Activated T-helper 1 cell treated with anti-CD3 and anti-CD28 coated beads, Interleukin-2, amount 50 U/mL, for 16 hours (primary cell): ENCODE measurements at places on chromosomes 6 and 20.

DNA sequence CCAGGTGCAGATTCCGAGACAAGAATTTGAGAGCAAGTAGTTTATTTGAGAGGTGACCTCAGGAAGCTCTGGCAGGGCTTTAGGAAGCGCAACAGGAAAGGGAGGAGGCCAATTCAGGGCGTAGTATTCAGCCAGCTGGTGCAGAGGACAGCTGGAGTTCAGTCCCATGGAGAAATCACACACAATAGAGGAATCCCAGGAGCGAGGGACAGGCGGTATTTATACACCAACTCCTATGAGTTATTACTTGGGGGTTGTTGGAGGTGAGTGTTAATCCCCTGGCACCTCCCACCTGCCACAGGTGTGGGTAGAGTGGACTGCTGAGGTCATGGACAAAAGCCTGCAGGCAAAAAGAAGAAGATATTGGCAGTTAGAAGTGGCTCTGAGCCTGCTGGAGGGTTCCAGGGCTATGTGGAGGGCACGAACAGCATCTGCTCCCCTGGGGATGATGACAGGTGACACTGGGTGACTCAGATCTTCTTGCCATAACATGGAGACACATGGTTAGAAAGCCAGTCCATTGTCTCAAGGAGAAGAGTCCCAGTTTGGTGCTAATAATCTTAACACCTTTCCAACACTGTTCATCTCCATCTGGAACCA, 13.9 kb upstream of the SULF2 start:
- DNase-seq, result no peak

DNA sequence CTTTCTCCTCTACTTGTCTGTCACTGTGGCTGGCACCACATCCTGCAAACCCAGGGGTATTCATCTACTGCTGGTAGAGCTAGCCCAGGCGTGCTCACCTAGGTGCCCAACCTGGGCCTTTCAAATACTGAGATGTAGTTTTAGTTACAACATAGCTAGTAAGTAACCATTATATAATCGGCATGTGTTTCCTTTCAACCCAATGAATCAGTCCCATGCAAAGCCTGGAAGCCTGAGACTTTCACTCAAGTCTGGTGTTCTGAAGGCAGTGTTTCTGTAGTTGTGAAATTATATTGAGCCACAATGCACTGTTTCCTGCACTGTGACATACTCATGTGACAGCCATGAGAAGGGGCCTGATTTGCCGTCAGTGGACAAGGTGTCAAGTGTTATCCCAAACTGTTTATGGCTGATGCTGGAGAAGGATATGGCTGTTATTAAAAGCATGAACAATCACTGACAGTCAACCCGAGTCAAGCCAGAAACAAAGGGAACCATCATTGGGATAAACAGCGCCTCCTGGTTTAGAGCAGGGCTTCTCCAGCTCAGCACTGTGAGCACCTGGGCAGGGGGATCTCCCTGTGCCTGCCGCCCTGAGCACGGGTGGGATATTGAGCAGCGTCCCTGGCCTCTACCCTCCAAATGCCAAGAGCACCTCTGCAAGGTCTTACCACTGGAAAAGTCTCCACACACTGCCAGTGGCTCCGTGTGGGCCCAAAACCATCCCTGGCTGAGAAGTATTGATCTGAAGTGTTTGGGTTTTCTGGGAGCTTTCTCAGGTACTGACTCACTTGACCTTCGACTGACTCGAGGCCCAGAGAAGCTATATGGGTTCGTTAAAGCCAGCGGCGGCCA, 1.6 kb downstream of the PSMA7 start:
- DNase-seq, result no peak

GRCh38 chr6:113619077-113619476, 238.1 kb upstream of the MARCKS start:
- no peak for DNase-seq

DNA sequence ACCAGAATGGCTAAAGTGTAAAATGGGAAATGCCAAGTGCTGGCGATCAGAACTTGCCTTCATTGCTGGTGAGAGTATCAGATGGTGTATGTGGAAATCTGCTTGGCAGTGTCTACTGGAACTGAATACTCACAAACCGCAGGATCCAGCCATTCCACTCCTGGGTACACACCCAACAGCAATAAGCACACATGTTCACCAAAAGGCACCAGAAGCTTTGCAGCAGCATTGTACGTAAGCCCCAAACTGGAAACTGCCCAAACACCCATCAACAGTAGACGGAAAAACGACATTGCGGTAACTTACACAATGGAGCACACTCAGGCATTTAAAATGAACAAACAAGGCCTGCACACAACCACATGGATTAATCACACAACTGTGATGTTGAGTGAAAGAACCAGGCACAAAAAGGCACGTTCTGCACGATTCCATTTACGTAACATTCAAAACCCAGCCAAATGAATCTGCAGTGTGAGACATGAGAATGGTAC, 37.3 kb upstream of the BPIFA2 start:
- no peak for DNase-seq

DNA sequence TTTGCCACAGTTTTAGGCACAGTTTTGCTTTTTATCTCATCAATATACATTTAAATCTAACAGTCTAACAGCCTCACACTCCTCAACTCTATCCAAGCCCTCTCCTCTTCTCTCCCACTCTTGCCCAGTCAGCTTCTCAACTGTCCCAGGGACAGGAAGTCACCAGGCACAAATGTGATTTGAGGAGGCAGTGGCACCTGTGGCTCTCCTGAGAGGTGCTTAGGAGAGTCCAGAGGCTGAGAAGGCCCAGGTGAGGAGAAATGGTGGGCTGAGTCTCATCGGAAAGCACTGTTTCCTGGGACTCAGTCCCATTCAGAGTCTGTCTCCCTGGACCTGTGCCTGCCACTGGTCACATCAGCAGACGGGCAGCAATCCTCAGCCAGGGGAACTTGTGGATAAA, 4.7 kb downstream of the GDF5 start:
- DNase-seq, result no peak

GRCh38 chr20:61753316-61753942, 312.3 kb downstream of the TAF4 start:
- DNase-seq, result no peak

GRCh38 chr6:123062670-123063069, 66.6 kb downstream of the CLVS2 start:
- DNase-seq, result no peak

- DNase-seq, result no peak
Observed at GRCh38 chr20:50412069-50412468, 98.1 kb upstream of the PTPN1 start.

GRCh38 chr20:24753130-24753529, 195.9 kb upstream of the CST7 start:
- no peak for DNase-seq

DNA sequence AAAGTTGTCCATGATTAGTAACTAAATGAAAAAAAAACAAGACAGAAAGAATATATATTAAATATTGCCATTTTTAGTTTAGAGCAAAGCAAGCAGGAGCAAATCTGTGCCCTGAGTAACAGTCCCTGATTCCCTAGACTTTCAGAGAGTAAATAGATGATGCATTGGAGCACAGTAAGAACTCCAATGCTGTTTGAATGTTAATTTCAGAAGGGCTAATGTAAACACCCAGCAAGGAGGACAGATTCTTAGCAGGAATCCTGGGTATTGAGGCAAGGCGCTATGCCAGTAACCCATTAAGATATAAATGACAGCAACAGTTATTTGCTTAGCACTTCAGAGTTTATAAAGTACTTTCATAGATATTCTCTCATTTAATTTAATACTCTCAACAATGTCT, 15.6 kb upstream of the NRSN1 start:
- no peak for DNase-seq

- DNase-seq, result no peak
Observed at GRCh38 chr20:36720510-36720909, 25.4 kb downstream of the NDRG3 start.

DNA sequence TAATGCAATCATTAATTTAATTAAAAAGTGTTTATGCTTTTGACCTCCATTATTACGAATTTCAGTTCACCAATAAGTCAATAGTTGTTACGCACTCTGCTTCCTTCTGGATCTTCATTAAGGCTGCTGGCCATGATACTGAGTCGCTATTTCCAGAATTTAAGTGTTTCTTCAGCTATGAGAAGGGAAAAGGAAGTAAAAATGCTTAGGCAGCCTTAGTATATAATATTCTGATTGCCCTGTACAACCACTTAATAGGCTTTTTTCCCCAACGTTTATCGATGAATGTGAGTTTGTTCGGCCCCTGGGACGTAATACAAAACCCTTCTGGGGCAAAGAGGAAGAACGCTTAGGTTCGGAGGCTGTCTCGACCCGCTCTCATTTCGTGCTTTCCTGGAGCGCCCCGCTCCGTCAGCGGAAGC, 644 bp downstream of the OARD1 start:
- no peak for DNase-seq

- no peak for DNase-seq
Observed at GRCh38 chr20:13990465-13990864, at the start of gene SEL1L2. SEL1L2 (minus strand) TSS chr20:13990614; CDS start chr20:13990534, 80 bp downstream.

- DNase-seq, result no peak
Observed at GRCh38 chr20:44858606-44859360, 26.7 kb upstream of the YWHAB start.
